ENCODE measurements at places on chromosomes 13 and 19.

GRCh38 chr13:79445968-79446645, 34.8 kb upstream of the NDFIP2 start:
- DNase-seq: no peak

GRCh38 chr19:14333101-14333871, 48.0 kb upstream of the ADGRE5 start:
- no peak for DNase-seq

- DNase-seq: no peak
Measured at GRCh38 chr19:7376151-7376852, 27.6 kb downstream of the ARHGEF18 start.

- DNase-seq: peak; percentile 26
Measured at GRCh38 chr13:73451221-73452029, 392.6 kb downstream of the KLF5 start.

GRCh38 chr13:52925251-52925650, 76.8 kb upstream of the PCDH8 start:
- DNase-seq: no peak

Data from COR-L47 (cell line).